ENCODE measurements at places on chromosomes 2 and 18.
A peak's percentile ranks its signal among the peaks of the same experiment; 100 is the strongest.

DNA sequence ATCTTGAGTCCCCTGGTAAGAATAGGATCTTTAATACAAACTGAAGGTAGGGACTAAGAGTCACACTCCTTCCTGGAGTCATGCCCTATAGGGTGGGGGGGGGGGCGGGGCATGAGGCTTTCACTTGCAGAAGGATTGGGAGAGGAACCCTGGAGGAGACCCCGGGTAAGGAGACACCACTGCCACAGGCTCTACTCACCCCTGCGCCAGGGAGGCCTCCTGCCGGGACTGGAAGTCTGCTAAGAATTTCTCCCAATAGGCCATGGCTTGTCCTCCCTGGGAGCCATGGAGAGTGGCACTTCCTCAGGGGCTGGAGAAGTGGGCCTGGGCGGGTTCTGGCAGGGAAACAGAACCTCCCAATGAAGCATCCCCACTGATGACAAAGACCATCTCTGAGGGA lies 645.3 kb upstream of the RAB6C start:
- no peak for DNase-seq

GRCh38 chr2:112096098-112096497 lies 41.0 kb downstream of the TMEM87B start:
- no peak for DNase-seq

- no peak for DNase-seq
These were observed 27.7 kb downstream of the METTL8 start for GRCh38 chr2:171406044-171406443.

DNA sequence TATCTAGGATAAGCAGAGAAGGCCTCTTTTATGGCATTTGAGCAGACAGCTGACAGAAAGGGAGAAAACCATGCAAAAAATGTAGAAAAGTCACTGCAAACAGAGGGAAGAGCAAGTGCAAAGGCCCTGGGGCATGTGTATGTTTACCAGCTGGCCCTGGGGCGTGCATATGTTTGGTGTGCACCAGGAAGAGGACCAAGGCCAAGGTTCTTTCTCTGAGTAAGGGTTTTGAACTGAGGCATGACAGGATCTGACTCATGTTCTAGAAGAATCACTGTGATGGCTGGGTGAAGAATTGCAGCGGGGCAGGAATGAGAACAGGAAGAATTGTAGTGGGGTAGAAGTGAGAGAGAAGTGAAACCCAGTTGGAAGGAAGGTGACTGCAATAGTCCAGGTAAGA lies 69.6 kb downstream of the STEAP3 start:
- no peak for DNase-seq

- DNase-seq, result no peak
These were observed 30.9 kb upstream of the COL5A2 start for GRCh38 chr2:189210250-189211087.

DNA sequence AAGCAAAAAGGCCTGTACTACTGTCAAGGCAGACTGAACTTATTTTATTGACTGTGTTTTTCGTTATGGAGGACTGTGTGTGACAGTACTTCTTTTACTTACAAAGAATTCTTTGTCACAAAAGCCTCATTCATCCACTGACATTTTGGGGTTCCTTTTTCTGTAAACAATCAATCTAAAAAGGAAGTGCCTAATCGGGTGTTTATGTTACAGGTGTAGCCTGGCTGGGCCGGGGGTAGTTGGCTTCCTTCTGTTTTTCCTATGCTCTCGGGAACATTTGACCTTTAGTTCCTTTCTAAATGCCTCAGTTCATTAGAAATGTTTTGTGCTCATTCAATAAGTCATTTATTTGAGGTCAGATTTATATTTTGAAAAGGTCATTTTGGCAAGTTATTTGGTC lies 8.3 kb downstream of the ZCCHC2 start:
- DNase-seq, result no peak

DNA sequence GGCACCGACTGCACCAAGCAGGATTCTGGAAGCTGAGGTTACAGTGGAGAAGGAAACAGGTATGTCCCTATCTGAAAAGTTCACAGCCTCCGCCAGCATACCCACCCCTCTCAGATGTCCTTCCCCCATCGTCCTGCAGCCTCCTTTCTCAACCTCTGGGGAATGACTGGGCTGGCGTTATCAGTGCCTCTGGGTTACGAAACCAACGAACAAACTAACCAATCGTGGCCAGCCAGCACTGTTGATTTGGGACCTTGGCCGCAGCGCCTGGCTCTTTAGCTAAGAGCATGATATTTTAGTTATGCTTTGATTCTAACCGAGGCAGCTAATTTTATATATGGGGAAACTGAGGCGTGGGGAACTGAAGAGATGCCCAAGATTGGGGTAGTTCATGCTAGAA lies 233.0 kb downstream of the TFCP2L1 start:
- DNase-seq, result no peak

- DNase-seq, result no peak
These were observed 220.3 kb downstream of the C1D start for GRCh38 chr2:67842375-67842959.

GRCh38 chr2:55431982-55432627 lies 12.4 kb upstream of the CCDC88A start:
- peak; percentile 22 for DNase-seq

GRCh38 chr2:138084206-138084605 lies 119.9 kb downstream of the HNMT start:
- DNase-seq, result no peak

GRCh38 chr2:55043841-55044240 lies 6.4 kb downstream of the RTN4 start:
- DNase-seq, result no peak

DNA sequence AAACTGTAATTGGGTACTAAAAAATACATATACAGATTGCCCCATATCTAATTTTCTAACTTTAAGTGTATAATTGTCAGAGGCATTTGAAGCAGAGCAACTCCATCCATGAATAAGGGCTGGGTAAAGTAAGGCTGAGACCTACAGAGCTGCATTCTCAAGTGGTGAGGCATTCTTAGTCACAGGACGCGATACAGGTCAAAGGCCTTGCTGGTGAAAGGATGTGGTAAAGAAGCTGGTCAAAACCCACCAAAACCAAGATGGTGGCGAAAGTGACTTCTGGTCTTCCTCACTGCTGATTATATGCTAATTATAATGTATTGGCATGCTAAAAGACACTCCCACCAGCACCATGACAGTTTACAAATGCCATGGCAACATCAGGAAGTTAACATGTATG lies 50.0 kb downstream of the SLC8A1 start:
- DNase-seq, result no peak

- no peak for DNase-seq
These were observed 59.0 kb downstream of the SDC1 start for GRCh38 chr2:20165677-20166509.

DNA sequence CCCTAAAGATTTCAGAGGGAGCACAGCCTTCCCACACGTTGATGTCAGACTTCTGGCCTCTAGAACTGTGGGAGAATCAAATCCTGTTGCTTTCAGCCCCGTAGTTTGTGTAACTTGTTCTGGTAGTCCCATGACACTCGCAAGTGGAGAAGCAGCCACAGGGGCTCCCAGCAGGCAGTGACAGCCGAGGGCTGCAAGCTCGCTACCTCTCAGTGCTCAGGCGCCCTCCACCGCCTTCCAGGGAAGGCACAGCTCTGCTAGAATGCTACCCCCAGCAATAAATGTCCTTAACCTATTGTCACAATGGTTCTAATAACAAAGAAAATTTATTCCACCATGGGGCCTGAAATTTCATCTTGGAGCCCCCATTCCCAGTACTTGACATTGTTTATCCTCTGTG lies 143.1 kb upstream of the ZNF236 start:
- DNase-seq, result peak; percentile 63

DNA sequence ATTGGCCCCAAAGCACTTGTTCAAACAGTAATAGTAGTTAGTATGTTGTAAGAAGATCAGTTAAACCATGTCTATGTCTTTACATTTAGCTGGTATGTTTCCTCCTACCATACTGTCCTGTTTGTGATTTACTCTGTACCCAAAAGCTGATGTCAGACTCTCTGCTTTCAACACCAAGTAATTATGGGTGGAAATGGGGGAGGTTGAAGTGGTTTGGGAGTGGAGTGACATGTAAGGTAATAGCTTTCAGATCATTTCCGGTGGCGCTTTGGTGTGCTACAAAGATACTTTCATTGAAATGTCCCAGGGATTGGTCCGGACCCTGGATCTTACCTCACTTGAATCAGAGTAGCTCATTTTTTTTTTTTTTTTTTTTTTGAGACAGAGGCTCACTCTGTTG lies 39.7 kb upstream of the TGIF1 start:
- no peak for DNase-seq

- no peak for DNase-seq
These were observed 39.7 kb downstream of the C2orf76 start for GRCh38 chr2:119326938-119327337.

DNA sequence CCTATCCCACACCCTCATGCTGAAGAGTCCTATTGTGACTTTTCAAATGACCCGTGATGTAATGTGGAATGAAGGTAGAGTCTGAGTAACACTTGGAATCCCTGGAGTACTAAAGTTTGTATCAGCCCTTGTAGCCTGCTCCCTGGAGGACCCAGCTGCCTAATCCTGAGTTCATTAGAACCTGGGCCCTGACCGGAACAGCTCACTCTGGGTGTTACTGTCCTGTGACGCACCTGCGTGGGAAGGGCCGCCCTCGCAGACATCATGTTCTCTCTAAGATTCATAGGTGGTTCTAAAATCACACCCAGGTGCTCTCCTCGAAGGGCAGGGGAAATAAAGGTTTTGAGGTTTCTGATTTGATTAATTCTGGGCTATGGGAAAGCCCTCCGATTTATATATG lies 62.3 kb downstream of the NCK2 start:
- no peak for DNase-seq

DNA sequence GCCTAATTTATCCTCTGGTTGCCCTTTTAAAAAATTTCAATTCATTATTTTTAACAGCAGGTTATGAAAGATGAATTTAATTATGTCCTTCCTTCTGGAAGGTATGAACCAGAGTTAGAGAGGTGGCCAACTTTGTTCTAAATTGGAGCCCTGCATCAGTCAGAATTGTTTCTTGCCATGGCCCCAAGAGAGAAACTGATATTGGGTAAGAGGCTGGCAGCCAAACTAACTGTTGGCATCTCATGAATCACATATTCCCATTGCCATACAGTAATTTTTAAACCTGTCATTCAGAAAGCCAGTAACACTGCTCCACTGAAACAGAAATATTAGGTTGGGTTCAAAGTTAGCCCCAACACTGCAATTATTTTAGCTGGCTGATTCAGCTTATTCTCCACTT lies 67.4 kb downstream of the SMAD2 start:
- no peak for DNase-seq

GRCh38 chr2:30792521-30792920 lies 14.7 kb downstream of the CAPN13 start:
- no peak for DNase-seq

DNA sequence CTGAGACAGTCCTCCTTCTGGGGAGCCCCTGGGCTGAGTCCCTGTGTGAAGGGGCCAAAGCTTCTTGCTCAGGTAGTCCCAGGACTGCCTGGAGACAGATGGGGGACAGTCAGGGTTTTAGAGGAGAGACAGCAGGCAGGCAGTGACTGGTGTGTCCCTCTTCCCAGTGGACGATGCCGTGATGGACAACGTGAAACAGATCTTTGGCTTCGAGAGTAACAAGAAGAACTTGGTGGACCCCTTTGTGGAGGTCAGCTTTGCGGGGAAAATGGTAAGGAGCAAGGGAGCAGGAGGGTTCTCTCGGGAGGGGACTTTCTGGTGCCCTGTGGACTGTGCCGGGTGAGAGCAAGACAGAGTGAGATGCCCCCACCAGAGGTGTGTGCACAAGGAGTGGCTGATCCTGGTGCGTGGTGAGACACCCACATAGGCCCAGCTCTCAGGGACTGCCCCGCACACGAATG lies 74.8 kb downstream of the DYSF start:
- DNase-seq, result no peak

- DNase-seq, result no peak
These were observed 129.4 kb downstream of the RAD51AP2 start for GRCh38 chr2:17388798-17389197.

DNA sequence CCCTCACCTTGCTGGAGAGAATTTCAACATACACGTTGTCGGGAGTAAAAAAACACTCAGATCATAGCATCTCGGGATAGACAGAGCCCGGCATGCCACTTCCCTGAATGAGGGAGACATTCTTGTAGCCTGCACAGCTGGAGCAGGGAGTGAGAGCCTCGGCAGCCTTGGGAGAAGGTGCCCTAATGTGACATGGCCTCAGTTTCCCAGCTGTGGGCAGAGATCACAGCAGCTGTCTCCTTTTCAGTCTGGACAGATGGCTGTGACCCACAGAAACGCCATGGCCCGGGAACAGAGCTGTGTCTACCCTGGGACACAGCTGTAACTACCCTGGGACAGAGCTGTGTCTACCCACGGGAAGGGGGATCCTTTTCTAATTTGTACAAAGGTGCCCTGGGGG lies 55.9 kb downstream of the HS1BP3 start:
- no peak for DNase-seq

DNA sequence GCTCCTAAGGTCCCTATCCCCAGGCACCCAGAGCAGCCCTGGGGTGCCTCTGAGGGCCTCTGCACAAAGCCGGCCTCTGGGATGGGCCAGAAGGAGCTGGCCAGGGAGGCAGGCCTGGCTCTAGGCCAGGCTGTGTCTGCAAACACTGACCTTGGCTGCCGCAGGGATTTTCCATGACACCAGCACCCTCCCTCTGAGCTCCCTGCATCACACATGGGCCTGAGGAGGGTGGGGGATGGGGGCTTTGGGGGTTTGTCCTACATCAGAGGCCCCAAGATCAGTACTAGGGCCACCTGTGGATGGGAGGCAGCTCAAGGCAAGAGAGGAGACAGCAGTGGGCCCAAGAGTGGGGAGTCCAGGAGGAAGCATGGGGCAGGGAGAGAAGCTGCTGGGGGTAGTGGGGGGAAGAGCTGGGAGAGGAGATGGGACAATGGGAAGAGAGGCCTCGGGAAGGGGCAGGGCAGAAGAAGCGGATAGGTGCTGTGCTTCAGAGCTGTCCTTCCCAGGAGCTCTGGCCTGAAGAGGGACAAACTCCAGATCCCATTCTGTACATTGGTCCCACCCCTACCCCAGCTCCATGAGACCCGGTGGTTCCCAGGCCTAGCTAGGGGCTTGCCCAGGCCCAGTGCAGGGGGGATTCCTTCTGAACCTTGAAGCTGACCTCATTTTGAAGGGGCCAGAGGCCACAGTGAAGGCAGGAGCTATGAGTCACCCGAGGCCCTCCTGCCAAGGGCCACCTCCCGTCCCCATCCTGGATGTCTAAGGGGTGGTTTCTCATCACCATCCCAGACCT lies 28.0 kb downstream of the KCNK3 start:
- DNase-seq, result no peak

GRCh38 chr2:226837334-226837733 lies 1.5 kb downstream of the RHBDD1 start:
- no peak for DNase-seq

- DNase-seq, result no peak
These were observed 27.2 kb downstream of the SERPINB8 start for GRCh38 chr18:63997041-63997440.

- no peak for DNase-seq
These were observed 1067.0 kb upstream of the FANCL start for GRCh38 chr2:59308108-59308507.

- DNase-seq, result peak; percentile 16
These were observed 8.3 kb downstream of the ARHGAP28 start for GRCh38 chr18:6737833-6738232.
